Cortex of kidney (tissue), 1 donor: ENCODE measurements at places on chromosomes 3 and 15.

- DNase-seq: no peak
Measured at GRCh38 chr3:121517953-121518655, 27.7 kb downstream of the POLQ start.

- no peak for DNase-seq
Measured at GRCh38 chr3:105274536-105274935, 92.2 kb upstream of the ALCAM start.

GRCh38 chr3:25556447-25556846 is 108.3 kb downstream of the TOP2B start:
- no peak for DNase-seq

DNA sequence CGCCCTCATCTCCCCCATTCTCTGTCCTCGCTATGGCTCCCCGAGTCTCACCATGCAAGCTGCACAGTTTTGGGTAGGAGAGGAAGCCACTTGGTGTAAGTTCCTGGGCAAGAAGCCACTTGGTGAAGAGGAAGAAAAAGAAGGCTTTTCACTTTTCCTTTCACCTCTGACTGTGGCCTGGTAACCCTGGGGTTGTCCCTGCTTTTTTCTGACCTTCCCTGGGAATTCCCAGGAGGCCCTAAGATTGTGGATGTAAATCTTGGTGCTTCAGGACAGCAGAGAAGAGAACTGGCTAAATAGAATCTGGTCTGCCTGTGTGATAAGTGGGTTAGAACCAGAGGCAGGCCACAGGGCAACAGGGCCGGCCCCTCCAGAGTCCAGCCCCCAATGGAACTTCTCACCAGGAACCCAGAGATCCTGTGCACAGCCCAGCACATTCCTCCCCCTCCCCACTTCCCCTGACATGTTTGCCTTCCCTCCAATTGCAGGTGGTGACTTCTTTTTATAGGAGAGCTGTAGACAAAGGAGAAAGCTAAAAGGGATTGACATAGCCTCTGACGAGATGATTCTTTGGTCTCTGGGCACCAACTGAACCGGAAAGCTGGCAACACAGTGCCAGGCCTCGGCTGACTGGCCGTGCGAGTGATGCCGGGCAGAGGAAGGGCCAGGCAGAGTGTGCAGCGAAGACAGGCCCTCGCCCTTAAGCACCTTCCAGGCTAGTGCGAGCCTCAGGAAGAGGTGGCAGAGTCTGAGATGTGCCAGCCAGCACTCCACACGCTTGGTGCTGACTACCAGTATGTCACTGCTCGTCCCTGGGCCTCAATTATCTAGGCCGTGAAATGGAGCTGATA is 19.4 kb upstream of the SKOR1 start:
- no peak for DNase-seq

GRCh38 chr3:9863058-9863772 is 16.8 kb downstream of the CIDEC start:
- no peak for DNase-seq

- no peak for DNase-seq
Measured at GRCh38 chr3:134352031-134352671, 22.1 kb downstream of the AMOTL2 start.

GRCh38 chr15:100559330-100559729 is 30.6 kb upstream of the CERS3 start:
- DNase-seq: no peak

- DNase-seq: no peak
Measured at GRCh38 chr15:54277834-54278233, 299.6 kb downstream of the UNC13C start.

DNA sequence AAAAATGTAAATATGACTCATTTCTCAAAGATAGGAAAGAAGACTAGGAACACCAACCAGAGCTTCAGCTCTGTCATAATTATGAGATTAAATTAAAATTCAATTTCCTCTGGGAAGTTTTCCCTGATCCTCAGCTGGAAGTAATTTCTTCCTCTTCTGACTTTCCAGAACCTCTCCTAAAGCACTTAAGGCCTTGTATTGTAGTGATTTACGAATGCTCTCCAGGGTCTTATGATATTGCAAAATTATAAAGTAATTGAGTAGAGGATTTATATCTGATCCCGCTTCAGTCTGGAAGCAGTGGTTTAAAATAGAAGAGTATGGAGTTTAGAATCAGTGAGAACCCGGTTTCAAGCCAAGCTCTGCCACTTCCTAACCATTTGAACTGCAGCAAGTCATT is 279.8 kb downstream of the ZPLD1 start:
- no peak for DNase-seq

GRCh38 chr3:3516996-3517395 is 282.2 kb upstream of the LRRN1 start:
- no peak for DNase-seq

DNA sequence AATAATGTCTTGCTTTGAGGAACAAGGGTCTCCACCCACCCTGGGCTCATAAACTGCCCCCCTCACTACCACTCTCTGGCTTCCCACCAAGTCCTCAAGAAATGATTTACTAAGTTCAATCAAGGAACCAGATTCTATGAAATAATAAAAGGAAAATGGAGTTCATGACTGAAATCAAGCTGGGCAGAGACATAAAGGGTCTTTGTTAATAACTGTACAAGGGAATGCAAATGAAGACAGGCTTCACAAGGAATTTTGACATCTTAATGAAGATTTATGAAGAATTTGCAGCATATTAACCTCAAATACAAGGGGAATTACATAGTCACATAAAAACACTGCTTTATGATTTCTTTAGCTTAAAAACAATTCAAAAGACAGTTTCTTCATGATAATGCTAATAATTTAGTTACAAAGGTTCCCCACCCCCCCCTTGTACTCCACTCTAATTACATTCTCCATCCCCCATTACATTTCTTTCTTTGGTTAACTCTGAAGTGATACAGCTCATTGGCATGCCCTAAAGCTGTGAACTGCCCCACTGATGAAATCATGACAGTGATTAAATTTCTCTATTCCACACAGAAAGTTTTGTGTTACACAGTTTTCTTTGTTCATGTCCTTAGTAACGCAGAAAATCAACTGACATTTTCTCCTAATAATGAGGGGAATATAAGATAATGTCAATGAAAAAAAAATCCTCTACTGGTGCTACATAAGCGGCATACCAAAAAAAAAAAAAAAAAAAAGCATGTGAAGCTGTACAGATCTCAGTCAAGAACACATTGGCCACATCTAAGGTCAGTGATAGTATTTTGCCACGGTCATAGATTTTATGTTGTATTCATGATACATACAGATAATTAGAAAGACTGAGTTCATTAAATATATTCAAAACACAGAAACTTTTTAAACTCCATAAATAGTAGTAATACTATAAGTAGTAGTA is 54.4 kb downstream of the WWTR1 start:
- DNase-seq: no peak

DNA sequence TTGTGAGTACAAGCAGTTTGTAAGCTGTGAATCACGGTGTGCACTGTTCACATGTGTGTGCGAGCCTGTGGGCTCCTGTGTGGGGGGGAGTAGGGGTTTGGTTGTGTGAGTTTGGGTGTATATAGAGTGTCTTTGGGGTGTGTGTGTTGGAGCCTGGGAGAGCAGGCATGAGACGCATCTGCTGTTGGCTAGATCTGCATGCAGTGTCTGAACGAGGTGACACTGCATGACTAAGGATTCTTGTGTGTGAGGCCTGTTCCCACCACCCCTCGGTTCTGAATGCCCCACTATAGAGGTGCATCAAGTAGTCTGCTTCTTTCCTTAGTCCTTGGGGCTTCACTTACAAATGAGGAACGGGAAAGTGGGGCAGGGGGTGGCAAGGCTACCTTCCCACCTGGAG is 68.4 kb downstream of the MAGEF1 start:
- no peak for DNase-seq

DNA sequence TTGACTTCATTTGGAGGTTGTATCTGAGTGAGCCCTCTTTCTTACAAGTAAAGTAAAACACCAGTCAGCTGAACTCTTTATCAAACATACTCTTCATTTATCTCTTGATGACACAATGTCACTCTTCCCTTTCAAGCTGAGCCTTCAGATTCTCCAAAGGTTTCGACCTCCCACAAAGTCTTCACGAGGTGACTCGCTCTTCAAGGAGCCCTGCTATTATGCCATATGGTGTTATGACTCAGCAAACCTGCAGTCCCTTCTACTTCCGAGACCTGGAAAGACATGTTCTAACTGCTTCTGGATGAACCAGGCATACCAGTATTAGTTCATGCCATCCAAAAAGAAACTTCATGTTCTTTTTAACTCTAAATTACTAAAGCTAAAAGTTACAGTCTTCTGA is 23.1 kb downstream of the AADAC start:
- DNase-seq: no peak

DNA sequence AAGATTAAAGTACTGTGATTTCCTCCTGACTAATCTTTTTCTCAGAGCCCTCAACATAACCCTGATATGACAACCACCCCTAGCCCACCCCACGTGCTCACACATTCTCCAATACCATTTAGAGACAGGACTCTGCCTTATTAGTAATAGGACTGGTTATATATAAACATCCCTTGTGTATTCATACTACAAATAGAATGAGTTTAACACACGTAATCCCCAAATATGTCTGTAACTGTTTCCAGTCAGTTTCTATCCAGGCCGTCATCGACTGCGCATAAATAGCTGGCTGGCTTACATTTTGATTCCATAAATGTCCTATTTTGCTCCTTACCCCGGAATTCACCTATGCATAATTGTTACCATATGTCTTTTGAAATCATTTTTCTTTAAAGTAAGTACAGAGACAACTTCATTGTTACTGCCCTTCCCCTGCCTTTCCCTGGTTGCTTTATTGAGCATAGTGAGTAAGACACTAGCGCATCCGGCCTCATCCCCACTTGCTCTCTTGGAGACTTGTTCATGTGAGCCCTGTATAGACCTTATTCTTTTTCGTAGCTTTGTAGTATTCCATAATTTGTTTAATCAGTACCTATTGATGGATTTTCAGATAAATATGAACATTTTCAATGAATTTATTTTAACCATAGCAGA is 3.5 kb upstream of the P2RY14 start:
- no peak for DNase-seq

DNA sequence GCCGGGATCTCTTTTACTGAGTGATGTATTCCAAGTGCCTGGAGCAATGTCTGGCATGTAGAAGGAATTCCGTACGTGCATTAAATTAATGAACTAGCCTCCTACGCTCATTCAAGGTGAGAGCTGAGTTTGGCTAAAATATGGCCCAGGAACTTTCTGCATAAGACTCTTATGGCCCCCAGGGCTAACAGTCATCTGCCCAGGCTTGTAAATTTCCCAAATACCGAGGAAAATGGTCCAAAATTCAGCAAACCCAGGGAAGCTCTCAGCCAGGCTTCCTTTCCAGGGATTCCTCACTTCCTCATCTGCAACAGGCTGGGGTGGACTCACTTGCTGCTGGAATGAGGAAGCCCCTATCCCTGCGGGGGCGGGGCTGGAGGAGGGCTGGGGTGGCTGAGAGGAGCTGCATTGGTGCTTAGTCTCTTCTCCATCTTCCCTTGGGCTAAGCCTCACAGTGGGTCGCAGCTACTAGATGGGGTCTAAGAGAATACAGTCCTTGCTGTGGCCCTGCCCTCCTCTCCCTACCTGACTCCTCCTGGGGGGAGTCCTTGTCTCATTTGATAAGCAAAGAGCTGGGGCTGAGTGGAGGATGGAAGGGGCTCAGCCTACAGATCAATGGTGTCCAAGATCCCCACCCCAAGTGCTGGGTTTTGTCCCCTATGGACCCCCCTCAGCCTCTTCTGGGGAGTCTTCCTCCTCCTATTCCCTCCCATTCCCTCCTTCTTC is 28.5 kb upstream of the APOD start:
- DNase-seq: no peak
